Neural crest cell (in vitro differentiated cells): ENCODE measurements at places on chromosomes 6 and 20. TPM values are rescaled to one million over a fixed set of nuclear protein-coding genes. Genes with fewer than 3 reads are reported as not detected.

DNA sequence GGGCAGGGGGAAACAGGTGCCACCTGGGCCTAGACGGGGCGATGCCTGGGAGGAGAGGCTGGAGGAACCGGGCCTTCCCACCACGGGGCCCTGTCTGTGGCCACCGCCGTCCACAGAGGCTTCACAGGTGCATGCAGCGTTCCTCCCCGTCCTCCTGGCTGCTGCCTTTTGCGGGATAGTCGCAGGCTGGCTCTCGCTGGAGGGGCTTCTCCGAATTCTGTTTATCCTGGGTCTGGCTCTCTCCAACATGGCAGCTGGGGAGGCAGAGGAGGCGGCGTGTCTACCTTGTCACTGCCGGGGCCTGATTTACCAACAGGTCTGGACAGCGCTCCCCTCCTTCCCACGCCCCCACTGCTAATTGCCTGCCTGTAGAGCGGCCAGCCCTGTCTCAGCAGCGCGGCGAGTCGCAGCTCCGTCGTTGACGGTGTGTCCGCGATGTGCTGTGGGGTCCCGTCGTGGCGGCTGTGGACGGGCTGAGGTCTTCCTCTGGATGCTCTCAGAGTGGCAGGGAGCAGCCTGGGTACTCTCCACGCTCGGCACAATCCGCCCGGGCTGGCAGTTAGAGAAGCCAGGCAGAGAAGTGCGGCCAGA is 262.9 kb downstream of the TAF4 start:
- peaks cover 4% of the 10 kb centered on the region for H3K27me3 ChIP-seq
- no peak overlapping the region for H3K27ac ChIP-seq
- H3K4me1 ChIP-seq, result peaks cover 7% of the 10 kb centered on the region

- H3K27ac ChIP-seq, result no peak overlapping the region
- peaks cover 10% of the 10 kb centered on the region for H3K36me3 ChIP-seq
- H3K27me3 ChIP-seq, result no peaks in the 10 kb centered on the region
- no peaks in the 10 kb centered on the region for H3K4me1 ChIP-seq
- DNase-seq, result no peak
Observed at GRCh38 chr6:34859951-34860350, 27.9 kb downstream of the TAF11 start.

- no peak overlapping the region for H3K27ac ChIP-seq
- H3K4me3 ChIP-seq, result no peak overlapping the region
- H3K4me1 ChIP-seq, result peaks cover 21% of the 10 kb centered on the region
Observed at GRCh38 chr20:57898332-57898731, 188.5 kb upstream of the PMEPA1 start.

DNA sequence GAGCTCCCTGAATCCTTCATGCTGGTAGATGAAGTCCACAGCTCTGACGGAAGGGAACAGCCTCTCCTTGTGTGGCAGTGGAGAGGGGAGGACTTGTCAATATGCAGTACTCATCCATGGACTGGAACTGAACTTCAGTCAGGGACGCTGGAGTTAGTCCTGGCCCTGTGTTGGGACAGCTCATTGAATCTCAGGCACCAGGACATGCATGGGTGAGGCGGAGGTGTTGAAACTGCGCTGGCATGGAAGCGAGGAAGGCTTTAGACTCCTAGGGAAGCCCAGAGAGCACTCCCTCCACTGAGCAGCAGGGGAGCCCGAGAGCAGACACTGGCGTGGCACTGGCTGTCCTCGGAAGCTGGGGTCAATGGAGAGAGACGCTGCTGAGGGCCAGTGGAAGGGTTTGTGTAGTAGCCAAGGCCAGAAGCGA is 161.3 kb upstream of the GGTLC1 start:
- no peaks in the 10 kb centered on the region for H3K4me1 ChIP-seq
- H3K4me3 ChIP-seq, result no peak overlapping the region
- H3K27ac ChIP-seq, result no peak overlapping the region
- peak; percentile 56 for DNase-seq

DNA sequence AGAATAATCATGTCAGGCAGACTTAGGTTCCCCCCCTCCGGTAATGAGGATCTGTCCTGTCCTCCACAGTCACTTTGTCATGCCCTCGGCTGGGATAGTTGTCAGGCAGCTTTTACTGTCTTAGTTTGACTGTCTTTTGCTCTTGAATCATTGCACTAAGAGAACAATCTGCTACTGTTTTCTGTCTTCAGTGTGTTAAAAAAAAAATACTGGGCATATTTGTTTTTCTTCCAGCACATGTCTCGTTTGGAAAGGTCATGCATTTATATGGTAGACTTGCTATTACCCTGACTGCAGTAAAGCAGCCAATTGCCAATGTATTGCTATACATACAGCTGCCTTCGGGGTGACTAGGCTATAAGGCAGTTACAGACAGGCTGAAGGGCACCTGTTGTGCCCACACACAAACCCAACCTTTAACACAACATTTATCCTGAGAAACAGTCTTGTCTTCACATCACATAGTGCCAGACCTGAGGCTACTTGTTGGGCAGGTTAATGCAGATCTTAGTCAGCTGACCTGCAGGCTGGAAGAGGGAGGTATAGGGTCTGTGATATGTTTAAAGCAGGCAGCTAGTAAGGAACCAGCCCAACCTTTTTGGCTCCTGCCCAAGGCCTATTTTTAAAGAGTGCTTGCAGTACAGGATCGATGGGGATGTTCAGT is 26.7 kb downstream of the ARFGEF3 start:
- H3K27me3 ChIP-seq, result peaks cover 12% of the 10 kb centered on the region
- DNase-seq, result no peak
- peaks cover 7% of the 10 kb centered on the region for H3K4me1 ChIP-seq
- H3K27ac ChIP-seq, result no peak overlapping the region
- no peak overlapping the region for H3K4me3 ChIP-seq
- H3K36me3 ChIP-seq, result no peaks in the 10 kb centered on the region

GRCh38 chr20:36482044-36482473 is 59.3 kb upstream of the MYL9 start:
- peaks cover 3% of the 10 kb centered on the region for H3K36me3 ChIP-seq
- peaks cover 42% of the 10 kb centered on the region for H3K4me1 ChIP-seq
- no peak for DNase-seq

Gene SLC13A3
- 6.1 and 6.7 TPM in 2 replicates for total RNA-seq

GRCh38 chr6:89131599-89131998 is 13.7 kb upstream of the SRSF12 start:
- no peak overlapping the region for H3K4me3 ChIP-seq
- no peak overlapping the region for H3K27ac ChIP-seq
- H3K36me3 ChIP-seq, result peaks cover 13% of the 10 kb centered on the region
- H3K27me3 ChIP-seq, result no peaks in the 10 kb centered on the region

DNA sequence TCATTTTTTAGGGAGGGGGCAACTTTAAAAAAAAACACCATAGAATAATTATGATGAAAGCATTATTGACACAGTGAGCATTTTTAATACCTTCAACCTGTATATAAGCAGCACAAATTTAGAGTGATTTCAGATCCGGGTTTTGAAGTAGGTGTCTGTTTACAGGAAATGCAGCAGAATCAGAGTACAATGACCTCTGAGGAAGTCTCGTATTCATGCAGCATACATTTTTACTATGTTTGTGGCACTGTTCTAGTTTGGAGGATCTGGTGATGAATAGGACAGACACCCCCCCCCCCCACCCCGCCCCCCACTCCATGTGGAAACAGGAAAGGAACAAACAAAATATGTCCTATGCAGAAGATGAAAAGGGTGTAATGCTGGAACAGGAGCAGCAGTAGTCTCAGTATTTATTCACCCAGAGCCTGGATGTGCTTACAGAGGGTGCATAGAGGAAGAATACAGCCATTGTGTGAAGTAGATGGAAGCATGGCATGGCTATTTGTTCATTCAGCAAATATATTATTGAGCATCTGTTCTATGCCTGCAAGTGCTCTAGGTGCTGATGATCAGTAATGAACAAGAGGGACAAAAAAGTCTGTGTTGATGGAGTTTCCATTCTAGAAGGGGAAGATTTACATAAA is 19.7 kb downstream of the VAPB start:
- peak overlapping the region; percentile 30 for H3K27ac ChIP-seq
- DNase-seq, result no peak
- peaks cover 4% of the 10 kb centered on the region for H3K36me3 ChIP-seq
- H3K4me3 ChIP-seq, result peak overlapping the region; percentile 5
- H3K27me3 ChIP-seq, result no peaks in the 10 kb centered on the region

DNA sequence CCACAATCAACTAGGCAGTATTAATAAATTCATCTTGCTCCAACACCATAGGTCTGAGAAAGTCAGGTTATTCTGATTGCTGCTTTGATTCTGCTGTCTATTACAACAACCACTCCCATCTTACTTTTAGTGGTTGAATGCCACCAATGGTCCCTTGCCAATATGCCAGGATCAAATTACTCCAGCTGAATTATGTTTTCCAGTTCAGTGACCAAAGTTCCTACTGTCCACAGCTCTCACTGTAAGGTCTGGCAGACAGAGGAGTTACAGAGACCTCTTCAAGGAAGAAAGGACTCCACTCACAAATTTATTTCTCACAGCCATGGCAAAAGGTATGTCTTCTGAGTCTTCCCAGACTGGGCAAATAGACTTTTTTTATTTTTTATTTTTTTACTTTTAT is 557.0 kb downstream of the HAO1 start:
- no peak overlapping the region for H3K4me3 ChIP-seq
- DNase-seq, result no peak
- H3K27me3 ChIP-seq, result no peaks in the 10 kb centered on the region
- no peaks in the 10 kb centered on the region for H3K36me3 ChIP-seq
- H3K27ac ChIP-seq, result no peak overlapping the region

Gene ZNF184
- total RNA-seq, result 15.7 and 16.7 TPM in 2 replicates

Gene CFB
- not detected in 2 replicates for total RNA-seq

- H3K36me3 ChIP-seq, result no peaks in the 10 kb centered on the region
- H3K27me3 ChIP-seq, result no peaks in the 10 kb centered on the region
- no peak overlapping the region for H3K4me3 ChIP-seq
- H3K4me1 ChIP-seq, result no peaks in the 10 kb centered on the region
Observed at GRCh38 chr6:101458826-101459225, 65.3 kb downstream of the GRIK2 start.

Gene ZSCAN23
- 11.8 and 12.5 TPM in 2 replicates for total RNA-seq

DNA sequence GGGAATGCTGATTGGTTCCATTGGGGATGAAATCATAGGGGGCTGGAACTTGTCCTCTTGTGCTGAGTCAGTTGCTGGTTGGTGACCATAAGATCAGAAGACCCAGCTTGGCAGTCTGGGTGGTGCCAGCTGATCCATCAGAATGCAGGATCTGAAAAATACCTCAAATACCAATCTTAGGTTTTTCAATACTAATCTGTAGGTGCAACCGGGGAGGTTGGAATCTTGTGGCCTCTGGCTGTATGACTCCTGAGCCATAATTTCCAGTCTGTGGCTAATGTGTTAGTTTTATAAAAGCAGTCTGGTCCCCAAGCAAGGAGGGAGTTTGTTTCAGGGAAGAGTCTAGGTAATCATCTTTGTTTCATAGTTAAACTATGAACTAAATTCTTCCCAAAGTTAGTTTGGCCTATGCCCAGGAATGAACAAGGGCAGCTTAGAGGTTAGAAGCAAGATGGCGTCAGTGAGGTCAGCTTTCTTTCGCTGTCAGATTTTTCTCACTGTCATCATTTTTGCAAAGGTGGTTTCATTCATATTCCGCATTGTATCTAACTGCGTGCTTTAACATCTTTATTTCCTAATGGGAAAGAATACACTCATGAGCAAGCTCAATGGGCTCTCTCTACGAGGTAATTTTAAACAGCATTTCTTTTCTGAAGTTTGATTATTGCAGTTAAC is 2.0 kb downstream of the ARMH2 start:
- no peak for DNase-seq
- no peaks in the 10 kb centered on the region for H3K27me3 ChIP-seq
- no peak overlapping the region for H3K4me3 ChIP-seq
- H3K36me3 ChIP-seq, result peaks cover 2% of the 10 kb centered on the region
- no peak overlapping the region for H3K27ac ChIP-seq

Gene VTA1
- 48.1 and 49.5 TPM in 2 replicates for total RNA-seq

- peaks cover 6% of the 10 kb centered on the region for H3K4me1 ChIP-seq
- peaks cover 84% of the 10 kb centered on the region for H3K27me3 ChIP-seq
- no peak for DNase-seq
- H3K27ac ChIP-seq, result no peak overlapping the region
- H3K4me3 ChIP-seq, result peak overlapping the region; percentile 3
Observed at GRCh38 chr20:20371681-20372080, 3.8 kb downstream of the INSM1 start.

DNA sequence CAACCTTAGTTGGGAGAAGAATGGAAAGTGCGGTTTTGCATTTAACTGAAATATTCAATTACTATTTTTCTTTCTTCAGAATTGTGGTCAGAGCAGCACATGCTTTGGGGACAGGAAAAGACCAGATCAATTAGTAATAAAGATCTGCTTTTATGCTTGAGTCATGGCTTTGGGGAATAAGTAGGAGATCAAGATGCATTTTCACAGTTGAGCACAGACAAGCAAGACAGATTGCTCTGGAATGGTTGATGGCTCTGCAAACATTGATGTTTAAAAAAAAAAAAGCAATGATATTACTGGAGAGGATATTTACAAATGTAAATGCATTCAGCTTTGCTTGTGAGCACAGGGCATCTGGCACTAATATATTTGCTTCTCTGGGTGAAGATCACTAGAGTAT is 224.4 kb upstream of the SASH1 start:
- H3K36me3 ChIP-seq, result no peaks in the 10 kb centered on the region
- no peaks in the 10 kb centered on the region for H3K27me3 ChIP-seq
- DNase-seq, result no peak
- no peak overlapping the region for H3K4me3 ChIP-seq
- peaks cover 7% of the 10 kb centered on the region for H3K4me1 ChIP-seq
- H3K27ac ChIP-seq, result no peak overlapping the region

DNA sequence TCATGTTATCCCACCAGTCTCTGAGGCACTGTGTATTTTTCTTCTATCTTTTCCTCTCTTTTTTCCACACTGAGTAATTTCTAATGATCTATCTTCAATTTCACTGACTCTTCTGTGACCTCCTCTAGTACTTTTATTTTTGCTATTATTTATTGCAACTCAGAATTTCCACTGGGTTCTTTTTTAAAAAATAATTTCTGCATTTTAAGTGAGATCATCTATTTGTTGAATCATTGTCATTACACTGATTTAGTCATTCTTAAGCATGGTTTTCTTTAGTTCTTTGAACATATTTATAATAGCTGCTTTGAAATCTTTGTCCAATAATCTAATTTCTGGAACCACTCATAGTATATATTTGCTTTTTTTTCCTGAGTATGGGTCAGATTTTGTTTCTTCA is 96.7 kb upstream of the SLC22A16 start:
- no peaks in the 10 kb centered on the region for H3K4me1 ChIP-seq
- H3K27me3 ChIP-seq, result no peaks in the 10 kb centered on the region
- DNase-seq, result no peak
- no peaks in the 10 kb centered on the region for H3K36me3 ChIP-seq
- no peak overlapping the region for H3K4me3 ChIP-seq

DNA sequence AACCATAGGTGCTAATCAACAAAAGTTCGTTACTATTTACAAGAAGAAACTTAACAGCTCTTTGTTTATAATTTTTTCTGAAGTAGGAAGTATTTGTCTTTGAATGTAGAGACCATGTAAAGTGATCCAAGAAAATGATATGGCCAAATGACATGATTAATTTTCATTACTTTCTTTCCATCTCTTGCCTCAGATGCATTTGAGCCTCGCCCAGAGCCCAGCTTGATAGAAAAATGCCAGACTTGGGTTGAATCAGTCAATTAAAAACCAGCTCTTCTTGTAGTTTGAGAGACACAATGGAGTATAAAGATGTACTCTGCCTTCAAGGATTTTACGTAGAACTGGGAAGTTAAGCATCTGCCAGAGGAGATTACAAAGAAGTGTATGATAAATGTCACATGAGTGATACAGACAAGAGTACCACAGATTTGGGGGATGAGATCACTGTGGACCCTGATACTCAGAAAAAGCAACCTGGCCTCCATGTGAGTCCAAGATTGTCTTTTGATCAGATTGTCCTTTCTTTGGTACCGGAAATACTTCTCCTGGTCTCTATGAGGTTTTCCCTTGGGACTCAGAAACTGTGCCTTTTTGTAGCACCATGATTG is 92.5 kb upstream of the SUPT3H start:
- no peaks in the 10 kb centered on the region for H3K27me3 ChIP-seq
- no peak overlapping the region for H3K4me3 ChIP-seq
- H3K27ac ChIP-seq, result no peak overlapping the region
- DNase-seq, result no peak
- H3K4me1 ChIP-seq, result no peaks in the 10 kb centered on the region
